ENCODE measurements at places on chromosomes 13 and 19.

- no peak for DNase-seq
Measured at GRCh38 chr19:13770013-13770635, 4.1 kb upstream of the C19orf53 start.

DNA sequence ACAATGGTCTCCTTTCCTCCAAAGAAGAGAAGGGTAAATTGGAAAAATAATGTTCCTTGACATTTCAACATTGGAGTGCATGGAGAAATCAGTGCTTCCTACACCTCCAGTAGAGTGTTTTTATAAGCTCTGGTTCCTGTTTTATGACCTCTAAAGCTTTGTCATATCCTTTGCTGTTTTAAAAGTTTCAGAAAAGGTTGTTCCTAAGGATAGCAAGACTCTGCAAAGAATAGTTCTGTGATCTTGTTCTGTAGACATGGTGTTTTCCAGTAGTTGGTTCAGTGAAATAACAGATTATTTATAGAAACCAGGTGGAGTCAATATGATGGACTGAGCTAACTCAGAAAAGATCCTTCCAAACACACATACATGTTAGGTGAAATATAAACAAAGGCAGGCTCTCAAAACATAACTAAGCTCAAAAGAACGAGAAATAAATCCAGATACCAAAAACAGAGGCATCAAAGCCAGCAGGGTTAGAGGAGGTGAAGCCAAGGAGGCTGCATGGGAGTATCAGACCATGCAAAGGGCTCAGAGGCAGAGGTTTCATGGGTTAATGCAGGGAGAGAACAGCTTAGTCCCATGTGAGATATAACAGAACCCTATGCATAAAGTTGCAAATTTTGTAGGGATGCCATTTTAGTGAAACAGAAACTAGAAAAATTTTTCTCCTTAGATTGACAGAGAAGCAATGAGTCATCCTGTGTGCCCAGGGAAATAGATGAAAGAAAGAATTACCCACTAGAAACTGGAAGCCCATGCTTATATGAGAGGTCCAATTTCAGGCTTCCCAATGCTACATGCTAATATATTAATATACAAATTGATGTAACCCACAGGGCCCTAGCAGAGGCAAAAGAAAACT lies 44.3 kb downstream of the SHISA2 start:
- DNase-seq: no peak

DNA sequence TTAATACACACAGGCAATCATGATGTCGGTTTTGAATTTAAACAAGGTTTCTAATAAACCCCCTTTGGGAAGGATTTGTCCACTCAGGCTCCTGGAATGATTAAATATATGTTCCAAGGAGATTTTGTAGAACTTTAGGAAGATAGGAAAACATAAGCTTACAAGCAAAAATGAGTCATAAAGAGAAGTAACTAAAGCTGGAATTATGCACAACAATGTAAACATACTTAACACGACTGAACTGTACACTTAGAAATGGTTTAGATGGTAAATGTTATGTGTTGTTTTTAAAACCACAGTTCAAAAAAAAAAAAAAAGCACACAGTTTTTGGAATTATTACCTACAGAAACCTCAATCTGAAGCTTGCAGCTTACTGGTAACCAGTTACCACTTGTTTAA lies 304.4 kb downstream of the NALCN start:
- DNase-seq: no peak

DNA sequence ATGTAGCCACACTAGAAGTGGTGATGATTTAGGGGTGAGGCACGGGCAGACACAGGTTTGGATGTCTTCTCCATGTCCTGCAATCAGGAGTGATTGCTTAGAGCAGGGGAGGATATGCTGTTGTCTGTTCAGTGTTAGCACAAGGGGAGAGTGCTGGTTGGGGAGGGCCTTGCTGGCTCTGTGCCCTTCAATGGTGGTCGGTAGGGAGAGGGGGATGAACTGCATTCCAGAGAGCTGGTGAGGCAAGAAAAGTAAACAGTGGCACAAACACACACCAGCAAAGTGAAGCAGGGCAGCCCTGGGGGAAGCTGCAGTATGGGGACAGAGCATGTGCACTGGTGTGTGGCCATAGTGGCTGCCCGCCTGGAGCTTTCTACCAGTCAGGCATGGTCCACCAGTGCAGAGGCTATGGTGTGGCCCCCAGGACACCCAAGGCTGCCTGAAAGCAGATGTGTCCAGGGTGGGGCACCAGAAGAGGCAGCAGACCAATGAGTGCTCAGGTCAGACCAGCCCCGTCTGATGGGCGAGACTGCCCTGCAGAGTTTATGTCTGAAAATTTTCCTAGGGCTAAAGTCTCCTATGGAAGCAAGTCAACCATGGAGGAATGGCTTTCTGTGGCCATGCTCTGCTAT lies 1676.9 kb downstream of the PCDH9 start:
- no peak for DNase-seq

GRCh38 chr13:40094056-40094455 lies 438.6 kb downstream of the COG6 start:
- no peak for DNase-seq

DNA sequence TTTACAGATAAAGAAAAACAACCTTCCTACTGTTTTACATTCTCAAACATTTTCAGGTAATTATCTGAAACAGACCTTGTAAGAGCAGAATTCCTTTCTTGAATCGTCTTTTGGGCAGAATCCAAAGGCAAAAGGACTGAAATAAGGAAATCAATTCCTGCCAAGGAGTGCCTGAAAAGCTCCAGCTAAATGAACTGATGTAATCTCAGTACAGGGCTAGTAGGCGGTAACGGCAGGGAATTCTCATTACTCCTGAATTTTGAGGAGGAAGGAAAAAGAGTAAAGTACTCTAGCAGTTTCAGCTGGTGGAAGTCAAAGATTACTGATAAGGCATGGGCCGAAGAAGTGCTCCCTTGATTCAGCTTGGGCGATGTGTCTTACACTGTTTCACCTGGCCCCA lies 168.4 kb downstream of the PCDH9 start:
- DNase-seq: no peak

- no peak for DNase-seq
Measured at GRCh38 chr13:72960114-72960513, 98.7 kb upstream of the KLF5 start.

GRCh38 chr13:28408235-28408848 lies 86.6 kb downstream of the FLT1 start:
- peak; percentile 78 for DNase-seq

DNA sequence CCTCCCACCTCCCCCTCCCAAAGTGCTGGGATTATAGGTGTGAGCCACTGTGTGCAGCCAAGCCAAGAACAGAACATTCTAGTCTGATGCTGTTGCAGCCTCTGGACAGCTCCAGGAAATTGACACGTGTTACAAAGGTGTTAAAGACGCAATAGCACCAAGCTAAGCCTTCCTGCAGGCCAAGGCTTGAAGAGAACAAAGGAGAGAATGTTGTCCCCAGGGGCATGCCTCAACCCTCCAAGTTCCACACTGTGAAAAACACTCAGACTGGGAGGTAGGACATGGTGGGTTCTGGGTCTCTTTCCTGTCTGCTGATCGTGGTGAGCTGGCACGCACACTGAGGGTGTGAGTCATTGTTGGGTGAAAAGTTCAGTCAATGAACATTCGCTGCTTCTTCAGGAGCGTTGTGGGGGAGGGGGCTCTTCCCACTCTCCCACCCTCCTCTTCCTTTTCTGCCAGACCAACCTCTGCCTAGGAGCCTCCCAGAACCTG lies 5.3 kb upstream of the PTPRS start:
- DNase-seq: no peak

DNA sequence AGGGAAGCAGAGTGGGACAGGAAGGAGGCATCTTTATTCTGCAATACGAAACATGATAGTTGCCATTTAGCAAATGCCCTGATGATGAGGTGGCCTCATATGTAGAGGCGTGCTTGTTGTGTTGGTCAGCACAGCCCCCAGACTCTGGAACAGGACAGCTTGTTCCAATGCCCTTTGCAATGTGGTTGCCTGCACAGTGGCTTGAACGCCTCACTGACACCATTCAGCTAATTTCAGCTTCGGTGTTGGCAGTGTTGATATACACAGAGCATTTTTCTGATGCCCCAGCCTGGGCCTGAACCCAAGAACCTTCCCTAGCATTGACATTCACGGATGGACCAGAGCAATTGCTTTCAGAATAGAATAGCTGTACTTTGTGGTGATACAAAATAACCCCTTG lies 133.3 kb downstream of the HS6ST3 start:
- DNase-seq: peak; percentile 77

GRCh38 chr19:36573020-36573894 lies at the start of gene ZNF529:
ZNF529 (minus strand) TSS chr19:36573292; CDS start chr19:36572346, 946 bp downstream.
- DNase-seq: peak; percentile 94

- DNase-seq: no peak
Measured at GRCh38 chr13:100387416-100387815, 201.2 kb downstream of the GGACT start.

- no peak for DNase-seq
Measured at GRCh38 chr13:103730407-103730806, 664.2 kb upstream of the SLC10A2 start.

GRCh38 chr19:29772696-29773095 lies 39.1 kb upstream of the CCNE1 start:
- DNase-seq: no peak

- DNase-seq: no peak
Measured at GRCh38 chr13:50531917-50532899, 311.3 kb downstream of the DLEU7 start.

GRCh38 chr19:1935484-1936208 lies 5.3 kb upstream of the CSNK1G2 start:
- no peak for DNase-seq

DNA sequence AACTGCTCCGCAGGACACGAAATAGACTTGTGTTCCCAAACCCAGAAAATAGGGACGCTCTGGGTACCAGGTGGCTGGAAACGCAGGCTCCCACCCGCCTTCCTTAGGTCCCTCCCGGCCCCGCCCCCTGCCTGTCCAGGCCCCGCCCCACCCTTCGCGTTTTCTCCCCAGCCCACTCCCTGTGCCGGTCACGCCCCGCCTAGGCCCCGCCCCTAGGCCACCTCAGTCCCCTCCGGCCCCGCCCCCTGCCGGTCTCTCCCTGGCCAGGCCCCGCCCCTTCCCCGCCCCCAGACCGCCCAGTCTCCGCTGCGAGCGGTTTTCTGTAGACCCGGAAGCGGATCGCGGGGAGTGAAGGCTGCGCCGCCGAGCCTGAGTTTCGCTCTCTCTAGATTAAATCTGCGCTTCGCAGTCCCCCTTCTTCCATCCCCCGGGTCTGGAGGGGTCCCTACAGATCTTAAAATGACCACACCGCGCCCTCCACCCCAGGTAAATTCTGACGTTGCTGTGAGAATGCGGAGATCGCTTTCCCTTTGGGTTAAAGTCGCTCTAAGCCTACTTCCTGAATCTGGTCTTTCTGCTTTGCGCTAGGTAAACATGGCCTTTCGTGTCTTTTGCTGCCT lies 3.7 kb upstream of the ZNF665 start:
- DNase-seq: peak; percentile 98

DNA sequence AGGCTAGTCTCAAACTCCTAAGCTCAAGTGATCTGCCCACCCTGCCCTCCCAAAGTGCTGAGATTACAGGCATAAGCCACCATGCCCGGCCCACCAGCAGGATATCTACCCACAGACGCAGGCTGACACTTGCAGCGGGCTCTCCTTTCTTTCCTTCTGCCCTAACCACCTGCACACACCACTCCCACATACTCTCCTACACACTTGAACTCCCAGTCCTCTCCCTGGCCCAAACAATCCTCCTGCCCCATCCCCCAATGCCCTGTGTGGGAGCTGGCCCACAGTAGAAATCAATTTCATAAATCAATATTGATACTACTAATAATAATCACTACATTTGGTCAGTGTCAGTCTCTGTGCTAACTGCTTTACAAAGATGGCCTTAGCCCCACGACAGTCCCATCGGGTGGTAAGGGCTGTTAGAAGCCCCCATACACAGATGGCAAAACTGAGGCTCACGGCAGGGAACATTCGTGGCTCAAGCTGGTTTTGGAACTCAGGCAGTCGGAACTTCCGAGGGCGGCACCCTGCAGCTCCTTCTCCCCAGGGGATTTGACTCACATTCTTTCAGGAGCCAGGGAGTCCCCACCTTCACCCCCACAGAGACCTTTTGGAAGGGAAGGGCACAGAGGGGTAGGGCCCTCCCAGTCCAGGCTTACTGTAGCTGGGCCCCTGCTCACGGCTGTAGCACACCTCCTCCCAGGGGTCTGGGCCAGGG lies 3.4 kb upstream of the DPF1 start:
- no peak for DNase-seq

- DNase-seq: no peak
Measured at GRCh38 chr13:42894765-42895243, 97.2 kb downstream of the EPSTI1 start.

DNA sequence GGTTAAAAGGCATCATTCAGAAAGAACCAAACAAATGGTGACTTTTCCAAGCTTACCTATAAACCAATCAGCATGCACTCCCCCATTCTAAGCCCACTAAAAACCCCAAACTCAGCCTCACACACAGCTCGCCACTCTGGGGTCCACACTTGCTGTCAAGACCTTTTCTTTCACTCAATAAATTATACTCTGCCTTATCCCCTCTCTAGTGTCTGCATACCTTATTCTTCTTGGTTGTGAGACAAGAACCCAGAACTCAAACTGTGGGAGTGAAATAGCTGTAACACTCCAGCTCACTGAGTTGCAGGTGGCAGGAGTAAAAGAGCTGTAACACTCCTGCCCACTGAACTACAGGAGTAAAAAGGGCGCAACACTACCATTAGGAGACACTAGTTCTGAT lies 559.0 kb downstream of the TBC1D4 start:
- DNase-seq: no peak

DNA sequence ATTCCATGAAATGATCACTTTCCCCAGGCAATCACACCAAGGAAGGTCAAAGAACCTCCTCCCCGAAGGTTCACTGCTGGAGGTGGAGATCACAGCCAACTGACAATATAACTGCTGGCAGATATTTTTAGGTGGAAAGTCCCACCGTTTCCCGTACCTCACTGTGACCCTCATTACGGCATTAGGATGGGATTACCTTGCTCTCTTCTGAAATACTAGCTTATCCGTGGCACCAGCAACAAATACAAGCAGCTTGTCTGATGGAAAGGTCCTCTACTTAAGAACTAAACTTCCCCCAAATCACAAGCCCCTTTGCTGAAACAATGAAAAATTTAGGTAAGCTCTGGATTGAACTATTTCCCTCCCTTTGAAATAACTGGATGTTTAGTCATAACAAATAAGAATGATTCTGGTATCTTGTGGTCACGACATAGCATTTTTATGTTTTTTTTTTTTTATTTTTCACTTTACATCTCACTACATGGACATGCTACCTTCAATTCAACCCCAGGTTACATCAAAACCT lies 178.9 kb downstream of the COL4A1 start:
- DNase-seq: no peak

GRCh38 chr13:110651726-110652230 lies 36.4 kb downstream of the NAXD start:
- no peak for DNase-seq

- DNase-seq: no peak
Measured at GRCh38 chr13:95536632-95537241, 15.8 kb upstream of the CLDN10 start.

DNA sequence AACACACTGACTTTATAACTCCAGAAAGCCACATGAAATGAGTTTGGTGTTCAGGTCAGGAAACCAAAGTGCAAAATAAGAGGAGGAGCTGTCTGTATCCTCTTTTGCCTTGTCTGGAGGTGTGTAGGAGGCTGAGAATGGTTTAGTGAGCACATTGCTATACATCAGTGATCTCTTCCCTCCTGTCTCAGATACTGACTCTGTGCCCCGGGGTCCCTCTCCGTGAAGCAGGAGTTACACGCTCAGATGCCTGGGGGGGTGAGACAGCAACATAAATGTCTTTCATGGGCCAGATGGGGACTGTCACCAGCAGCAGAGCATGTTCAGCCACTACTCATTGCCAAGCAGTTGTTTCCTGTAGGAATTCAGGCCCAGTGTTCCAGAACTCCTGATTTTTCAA lies 285.4 kb downstream of the ATP8A2 start:
- no peak for DNase-seq

Data from cardiac septum (tissue), 1 donor.